ENCODE measurements at places on chromosomes 16 and 17.

DNA sequence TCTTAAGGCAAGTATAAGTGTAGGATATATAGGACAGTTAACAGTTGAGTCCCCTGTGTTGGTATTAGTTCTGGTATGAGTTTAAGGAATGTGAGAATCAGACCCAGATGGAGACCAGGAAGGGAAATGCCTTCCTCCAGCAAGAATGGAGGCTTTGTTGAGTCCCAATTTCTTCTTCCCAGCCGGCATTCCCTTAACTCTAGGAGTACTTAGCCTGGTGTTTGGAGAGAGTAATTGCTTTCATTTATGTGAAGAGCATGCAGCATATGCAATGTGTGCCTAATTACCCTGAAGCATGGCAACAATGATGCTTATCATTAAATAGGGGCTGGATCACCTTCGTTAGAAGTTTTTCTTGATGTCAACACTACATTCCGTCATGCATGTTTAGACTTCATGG lies 225.9 kb upstream of the XYLT1 start:
- no peak for DNase-seq

DNA sequence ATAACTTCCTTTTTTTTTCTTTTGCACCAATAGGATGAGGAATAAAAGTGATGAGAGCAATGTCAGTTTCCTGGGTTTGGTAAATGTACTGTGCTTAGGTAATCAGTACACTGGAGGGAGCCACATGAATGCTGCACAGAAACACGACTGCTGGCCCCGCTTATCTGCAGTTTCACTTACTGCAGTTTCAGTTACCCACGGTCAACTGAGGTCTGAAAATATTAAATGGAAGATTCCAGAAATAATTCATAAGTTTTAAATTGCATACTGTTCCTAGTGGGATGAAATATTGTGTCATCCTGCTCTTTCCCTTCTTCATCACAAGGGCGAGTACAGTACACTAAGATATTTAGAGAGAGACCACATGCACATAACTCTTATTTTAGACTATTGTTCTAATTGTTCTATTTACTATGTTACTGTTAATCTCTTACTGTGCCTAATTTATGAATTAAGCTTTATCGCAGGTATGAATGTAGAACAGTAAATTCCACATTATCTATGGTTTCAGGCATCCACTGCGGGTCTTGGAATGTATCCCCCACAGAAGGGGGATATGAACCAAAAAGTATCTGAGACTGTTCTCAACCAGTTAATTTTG lies 6.4 kb upstream of the LGALS3BP start:
- peak; percentile 52 for DNase-seq

DNA sequence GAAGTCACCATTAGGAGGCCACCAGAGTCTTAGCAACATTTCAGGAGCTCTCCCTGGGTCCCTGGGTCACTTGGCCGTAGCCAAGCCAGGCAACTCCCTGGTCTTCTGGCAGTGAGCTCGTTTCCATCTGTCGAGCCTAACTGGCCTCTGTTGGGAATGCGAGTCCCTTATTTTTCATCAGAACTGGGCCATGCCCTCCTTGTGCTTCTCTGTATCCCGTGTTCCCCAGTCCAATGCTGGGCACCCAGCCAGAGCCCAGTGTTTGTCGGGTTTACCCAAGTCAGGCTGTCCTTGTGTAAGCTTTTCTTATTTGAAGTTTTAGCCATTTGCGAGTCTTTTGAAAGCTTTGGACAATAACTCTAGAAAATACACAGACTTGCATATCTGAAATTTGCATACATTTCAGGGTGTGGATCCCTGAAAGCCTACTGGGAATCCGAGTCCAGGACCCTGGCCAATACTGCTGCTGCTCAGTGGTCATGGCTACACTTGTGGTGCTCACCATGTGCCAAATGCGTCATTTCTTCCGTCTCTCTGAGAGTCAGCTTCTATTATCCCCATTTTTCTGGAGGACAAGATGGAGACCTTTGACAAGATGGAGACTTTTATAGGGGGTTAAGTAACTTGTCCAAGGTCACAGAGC lies 81.6 kb upstream of the LGALS9 start:
- DNase-seq: peak; percentile 83

GRCh38 chr17:4236456-4236855 lies 27.3 kb downstream of the ANKFY1 start:
- DNase-seq: no peak

DNA sequence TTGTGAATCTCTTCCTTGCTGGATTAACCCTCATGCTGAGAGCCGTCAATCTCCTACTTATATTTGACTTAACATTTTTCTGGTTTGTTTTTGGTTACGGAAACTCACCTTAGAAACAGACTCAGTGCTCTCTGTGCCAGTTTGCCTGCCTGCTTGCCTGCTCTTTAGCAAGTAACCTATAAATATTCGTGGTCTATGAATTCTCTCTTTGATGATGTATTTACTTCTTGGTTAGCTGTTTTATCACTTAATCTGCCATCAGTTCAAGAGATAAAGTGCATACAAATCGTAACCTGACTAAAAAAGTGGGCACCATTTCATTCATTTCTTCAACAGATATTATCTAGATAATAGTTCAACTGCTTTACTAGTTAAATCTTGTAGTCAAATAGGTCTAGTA lies 26.7 kb downstream of the CYB5B start:
- no peak for DNase-seq

DNA sequence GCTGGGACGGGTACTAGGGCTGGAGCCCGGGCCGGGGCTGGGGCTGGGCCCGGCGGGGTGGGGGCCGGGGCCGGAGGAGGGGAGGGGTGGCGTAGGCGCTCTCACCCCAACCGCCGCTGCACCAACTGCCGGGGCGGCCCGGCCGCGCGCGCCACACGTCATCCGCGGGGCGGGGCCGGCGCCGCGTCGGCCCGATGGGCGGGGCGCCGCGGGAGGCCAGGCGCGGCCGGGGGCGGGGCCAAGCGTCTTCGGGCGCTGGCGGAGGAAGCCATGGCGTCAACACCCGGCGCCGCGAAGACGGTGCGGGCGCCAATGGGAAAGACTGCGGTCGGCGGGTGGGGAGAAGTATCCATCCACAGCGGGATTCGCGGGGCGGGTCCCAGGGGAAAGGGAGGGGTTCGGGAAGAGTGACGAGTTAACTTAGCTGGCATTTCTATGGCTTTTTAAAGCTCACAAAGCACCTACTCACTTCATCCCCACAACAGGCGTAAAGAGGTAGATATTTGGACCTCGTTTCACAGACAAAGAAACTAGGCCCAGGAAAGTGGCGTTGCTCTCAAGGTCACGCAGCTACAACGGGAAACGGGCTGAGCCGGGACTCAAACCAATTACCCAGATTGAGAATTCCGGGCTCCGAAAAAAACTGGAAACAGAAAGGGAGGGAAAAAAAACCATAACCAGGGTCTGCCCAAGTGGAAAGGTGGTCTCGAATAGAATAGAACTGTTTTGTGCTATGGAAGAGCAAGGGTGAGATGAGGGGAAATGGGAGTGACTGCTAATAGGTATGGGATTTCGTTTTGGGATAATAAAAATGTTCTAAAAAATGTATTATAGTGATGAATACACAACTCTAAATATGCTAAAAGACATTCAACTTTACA lies at the start of gene SPAG9:
TSS of gene SPAG9 (minus strand) at position 130 of the 881 bp plus-strand sequence. CDS start 212 bp downstream, outside the sequence.
- DNase-seq: peak; percentile 97

GRCh38 chr16:57165483-57165882 lies 20.4 kb downstream of the PSME3IP1 start:
- no peak for DNase-seq

- no peak for DNase-seq
Observed at GRCh38 chr17:676060-676700, 38.5 kb downstream of the VPS53 start.

DNA sequence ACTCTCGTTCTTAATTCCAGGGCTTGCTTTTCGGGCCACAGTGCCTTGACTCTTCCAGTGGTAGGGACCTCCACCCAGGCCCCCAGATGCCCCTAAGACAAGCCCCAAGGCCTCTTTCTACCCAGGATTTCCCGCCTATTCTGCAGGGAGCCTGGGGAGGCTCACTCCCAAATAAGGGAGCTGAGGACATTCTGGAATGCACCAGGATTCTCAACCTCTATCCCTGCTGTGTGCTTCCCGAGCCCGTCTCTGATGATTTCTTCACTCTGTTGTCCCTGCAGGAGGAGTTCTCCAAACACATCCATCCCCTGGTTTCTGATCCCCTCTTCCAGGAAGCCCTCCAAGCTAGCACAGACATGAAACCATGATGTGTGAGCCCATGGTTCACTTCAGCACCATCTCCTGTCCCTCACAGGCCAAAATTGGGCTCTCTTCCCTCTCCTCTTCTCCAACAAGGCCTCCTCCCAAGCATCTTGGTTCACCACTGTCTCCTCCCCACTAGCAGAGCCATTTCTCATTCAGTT lies 255.9 kb downstream of the KATNIP start:
- no peak for DNase-seq

- DNase-seq: no peak
Observed at GRCh38 chr16:54422159-54422558, 135.6 kb upstream of the IRX3 start.

DNA sequence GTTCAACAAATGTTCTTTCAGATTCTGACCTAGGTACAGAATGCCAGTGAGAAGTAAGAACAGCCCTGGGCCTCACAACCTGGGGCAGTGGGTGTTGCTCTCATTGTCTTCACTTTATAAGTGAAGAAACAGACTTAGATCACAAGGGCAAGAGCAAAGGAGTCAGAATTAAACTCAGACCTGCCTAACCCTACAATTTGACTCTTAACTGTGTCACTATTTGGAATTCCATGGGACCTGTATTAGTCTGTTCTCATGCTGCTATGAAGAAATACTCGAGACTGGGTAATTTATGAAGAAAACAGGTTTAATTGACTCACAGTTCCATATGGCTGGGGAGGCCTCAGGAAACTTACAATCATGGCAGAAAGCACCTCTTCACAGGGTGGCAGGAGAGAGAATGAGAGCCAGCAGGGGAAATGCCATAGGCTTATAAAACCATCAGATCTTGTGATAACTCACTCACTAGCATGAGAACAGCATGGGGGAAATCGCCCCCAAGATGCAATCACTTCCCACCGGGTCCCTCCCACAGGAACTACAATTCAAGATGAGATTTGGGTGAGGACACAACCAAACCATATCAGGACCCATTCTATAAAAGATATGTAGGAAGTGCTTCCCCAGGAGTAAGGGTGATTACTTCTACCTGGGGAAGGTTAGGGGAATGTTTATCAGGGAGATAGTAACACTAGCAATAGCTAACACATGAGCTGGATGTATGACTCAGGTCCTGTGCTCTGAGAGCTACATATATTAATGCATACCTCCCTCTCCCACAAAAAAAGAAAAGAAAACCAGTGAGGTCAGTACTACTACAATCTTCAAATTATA lies 270.1 kb downstream of the SOX9 start:
- DNase-seq: no peak

DNA sequence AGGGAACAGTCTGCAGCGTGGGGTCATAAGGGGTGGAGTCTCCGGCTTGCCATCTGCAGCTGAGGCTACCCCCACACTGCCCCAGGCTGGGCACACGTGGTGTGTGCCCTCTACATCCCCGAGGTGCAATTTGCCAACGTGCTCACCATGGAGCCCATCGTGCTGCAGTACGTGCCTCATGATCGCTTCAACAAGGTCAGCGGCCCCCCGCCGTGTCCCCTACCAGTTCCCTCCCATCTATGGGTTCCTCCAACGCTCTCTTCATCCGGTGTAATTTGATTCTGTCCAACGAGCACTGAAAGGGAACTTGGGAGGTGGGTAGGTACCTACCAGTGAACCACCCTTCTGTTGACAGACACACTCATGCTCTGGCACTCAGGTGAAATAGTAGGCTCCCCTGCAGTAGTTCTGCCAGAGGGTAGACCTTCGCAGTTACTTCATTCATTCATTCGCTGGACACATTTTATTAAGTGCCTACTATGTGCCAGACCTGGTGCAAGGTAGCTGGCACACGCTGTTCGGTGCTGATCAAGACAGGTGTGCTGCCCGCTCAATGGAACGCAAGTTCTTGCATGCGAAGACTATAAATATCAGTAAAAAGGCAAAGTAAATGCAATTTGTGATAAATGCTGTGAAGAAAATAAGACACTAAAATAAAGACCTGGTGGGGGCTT lies 2.7 kb downstream of the MLLT6 start:
- DNase-seq: no peak

DNA sequence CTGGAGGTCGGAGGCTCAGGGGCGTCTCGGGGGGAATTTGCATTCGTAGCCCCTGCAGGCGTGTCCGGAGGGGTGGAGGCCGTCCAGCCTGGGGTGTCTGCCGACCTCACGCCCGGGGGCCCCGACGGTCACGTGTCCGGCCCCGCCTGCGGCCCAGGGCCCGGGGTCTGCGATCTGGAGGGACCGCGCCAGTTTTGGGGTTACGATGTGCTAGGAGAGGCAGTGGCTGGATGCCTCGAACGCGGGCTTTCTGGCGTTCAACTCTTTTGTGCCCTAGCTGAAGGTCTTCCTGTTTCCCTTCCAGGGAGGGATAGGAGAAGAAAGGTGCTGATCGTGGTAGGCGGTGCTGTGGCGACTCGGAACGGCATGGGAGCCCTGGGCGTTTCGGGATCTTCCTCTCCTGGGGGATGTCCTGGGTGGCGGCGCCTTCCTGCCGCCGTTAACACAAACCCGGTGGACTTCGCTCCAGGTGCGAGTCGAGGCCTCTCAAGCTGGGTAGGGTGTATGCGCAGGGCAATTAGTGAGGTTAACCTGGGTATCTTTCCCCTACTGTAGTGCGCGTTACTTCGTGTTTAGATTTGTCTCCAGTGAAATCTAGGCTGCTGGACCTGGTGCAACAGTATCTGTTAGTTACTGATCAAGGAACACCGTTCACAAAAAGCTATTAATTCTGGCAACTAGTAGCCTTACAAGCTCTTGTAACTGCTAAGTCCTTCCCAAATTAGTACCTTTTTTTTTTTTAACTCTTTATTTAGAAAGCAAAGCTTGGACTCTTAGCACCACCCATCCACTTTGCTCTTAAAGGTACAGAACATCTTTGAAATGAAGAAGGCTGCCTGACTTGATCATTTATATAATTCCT lies 1.3 kb downstream of the AKAP1 start:
- DNase-seq: no peak

DNA sequence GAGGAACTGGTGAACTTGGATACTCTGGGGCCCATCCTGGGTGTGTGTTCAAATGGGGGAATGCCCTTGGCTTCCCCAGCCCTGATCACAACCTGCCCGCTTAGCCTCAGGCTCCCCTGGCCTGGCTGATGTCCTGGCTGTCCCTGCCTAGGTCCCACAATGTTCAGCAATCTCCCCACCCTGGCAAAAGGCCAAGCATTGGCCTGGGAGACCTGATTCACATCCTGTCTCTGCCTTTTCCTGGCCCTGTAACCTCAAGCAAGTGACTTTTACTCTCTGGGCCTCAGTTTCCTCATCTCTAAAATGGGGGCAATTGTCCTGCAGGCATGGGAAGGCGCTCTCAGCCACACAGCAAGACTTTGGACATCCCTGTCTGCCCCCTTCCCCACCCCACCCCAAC lies 14.4 kb downstream of the CPNE2 start:
- DNase-seq: no peak

DNA sequence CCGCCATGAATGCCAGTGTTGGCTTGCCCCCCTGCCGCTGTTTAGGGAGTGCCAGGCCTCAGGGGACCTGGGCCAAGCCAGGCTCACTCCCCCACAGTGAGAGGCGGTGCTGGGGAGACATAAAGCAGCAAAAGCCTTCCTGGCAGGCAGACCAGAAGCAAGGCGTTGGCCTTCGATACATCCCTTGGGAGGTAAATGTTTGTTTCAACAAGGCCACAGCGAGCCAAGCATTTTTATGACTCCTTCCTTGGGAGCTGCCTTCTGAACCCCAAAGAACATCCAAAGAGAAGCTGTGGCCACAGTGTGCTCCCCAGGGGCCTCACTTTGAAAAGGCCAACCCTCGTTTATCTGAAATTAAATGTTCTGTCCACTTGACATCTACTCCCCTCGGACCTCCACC lies 119.7 kb upstream of the CIBAR2 start:
- no peak for DNase-seq

- DNase-seq: peak; percentile 13
Observed at GRCh38 chr17:83129676-83130075, 50.3 kb downstream of the METRNL start.
